Vagina (tissue), 2 donors: ENCODE measurements at places on chromosomes 2 and 18.

DNA sequence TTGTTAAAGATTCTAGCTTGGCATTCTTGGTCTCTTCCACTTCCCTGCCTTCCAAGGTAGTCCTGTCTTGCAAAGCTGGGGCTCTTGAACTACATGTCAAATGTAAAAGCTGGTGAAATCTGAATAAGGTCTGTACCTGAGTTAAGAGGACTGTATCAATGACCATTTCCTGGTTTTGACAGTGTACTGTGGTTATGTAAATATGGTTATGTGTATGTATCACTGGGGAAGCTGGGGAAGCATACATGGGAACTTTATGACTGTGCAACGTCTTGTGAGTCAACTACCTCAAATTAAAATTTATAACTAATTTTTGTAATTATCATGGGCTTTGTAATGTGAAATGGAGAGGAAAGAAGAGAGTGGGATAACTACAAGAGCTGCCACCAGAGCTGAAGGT, 81.7 kb downstream of the COL4A4 start:
- DNase-seq = no peak
- no peaks in the 10 kb centered on the region for H3K36me3 ChIP-seq
- no peak overlapping the region for H3K27ac ChIP-seq
- no peaks in the 10 kb centered on the region for H3K4me1 ChIP-seq
- H3K4me3 ChIP-seq = no peak overlapping the region

- no peak overlapping the region for H3K27ac ChIP-seq
- no peaks in the 10 kb centered on the region for H3K4me1 ChIP-seq
- DNase-seq = no peak
- H3K4me3 ChIP-seq = no peak overlapping the region
- H3K36me3 ChIP-seq = no peaks in the 10 kb centered on the region
These were observed 55.7 kb downstream of the ZC3H8 start for GRCh38 chr2:112199188-112199587.

- no peaks in the 10 kb centered on the region for H3K36me3 ChIP-seq
- no peaks in the 10 kb centered on the region for H3K27me3 ChIP-seq
- DNase-seq = no peak
These were observed 8.2 kb upstream of the FAM98A start for GRCh38 chr2:33607251-33607721.

DNA sequence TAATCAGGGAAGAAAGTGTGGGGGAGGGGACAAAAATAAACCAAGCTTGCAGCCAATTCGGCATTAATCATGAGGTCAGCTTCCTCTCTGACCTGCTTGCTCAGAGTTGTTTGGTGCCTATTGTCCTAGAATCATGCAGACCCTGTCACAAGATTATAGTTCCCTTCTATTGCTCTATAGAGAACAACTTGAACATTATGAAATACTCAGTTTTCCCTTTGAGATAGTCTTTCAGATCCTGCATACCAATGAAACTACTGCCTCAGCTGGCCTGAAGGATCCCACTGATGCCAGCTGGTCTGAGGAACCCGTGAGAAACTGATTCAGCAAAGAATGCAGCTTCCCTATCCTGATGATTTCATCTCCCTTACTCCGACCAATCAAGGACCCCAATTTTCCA, 955 bp upstream of the BBS5 start:
- H3K4me3 ChIP-seq = no peak overlapping the region
- H3K27me3 ChIP-seq = no peaks in the 10 kb centered on the region
- no peak for DNase-seq
- H3K27ac ChIP-seq = no peak overlapping the region

DNA sequence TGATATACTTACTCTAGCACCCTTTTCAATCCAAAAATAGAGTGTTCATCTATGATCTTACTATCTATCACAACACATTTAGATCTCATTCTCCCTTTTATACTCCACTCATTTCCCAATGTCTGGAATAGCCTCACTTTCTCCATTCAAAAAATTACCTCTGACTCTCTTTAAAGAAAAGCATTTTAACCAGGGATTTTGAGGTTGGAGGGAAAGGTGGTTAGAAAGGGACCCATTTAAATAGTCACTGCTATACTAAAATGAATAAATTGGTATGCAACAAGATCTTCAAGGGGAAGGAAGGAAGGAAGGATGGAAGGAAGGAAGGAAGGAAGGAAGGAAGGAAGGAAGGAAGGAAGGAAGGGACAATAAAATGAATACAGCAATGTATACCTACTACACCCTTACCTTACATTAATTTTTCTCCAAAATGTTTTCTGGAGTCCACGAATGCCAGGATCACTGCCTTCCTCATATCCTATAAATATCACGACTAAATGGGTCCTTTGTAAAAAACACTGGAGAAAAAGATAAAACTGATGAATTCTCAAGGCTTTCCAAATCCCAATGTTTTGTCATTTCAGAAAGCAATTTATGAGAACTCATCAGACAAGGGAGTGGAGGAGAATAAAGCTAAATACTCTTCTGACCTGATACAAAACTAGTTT, 202.7 kb downstream of the ZEB2 start:
- H3K4me3 ChIP-seq = no peak overlapping the region
- no peak for DNase-seq
- H3K36me3 ChIP-seq = no peaks in the 10 kb centered on the region

DNA sequence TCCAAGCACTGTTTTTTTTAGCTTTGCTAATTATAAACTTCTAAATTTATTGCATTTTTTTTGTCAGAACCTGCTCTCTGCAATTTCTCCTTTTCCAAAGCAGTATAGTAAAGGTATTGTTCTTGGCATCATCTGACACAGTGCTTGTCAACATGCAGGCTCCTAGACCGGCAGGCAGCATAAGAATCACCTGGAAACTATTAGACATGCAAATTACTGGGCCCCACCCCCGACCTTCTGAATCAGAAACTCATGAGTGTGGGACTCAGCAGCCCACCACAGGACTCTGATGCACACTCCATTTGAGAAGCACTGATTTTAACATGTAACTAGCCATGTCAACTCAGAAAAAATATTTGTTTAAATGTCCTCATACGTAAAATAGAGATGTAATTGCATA, 551.1 kb upstream of the CELF4 start:
- H3K36me3 ChIP-seq = no peaks in the 10 kb centered on the region
- no peak for DNase-seq
- no peaks in the 10 kb centered on the region for H3K27me3 ChIP-seq

- DNase-seq = no peak
- peak overlapping the region; percentile 95 for H3K27ac ChIP-seq
- H3K27me3 ChIP-seq = no peaks in the 10 kb centered on the region
- peaks cover 26% of the 10 kb centered on the region for H3K4me1 ChIP-seq
These were observed 941 bp upstream of the MPPE1 start for GRCh38 chr18:11909061-11909455.

DNA sequence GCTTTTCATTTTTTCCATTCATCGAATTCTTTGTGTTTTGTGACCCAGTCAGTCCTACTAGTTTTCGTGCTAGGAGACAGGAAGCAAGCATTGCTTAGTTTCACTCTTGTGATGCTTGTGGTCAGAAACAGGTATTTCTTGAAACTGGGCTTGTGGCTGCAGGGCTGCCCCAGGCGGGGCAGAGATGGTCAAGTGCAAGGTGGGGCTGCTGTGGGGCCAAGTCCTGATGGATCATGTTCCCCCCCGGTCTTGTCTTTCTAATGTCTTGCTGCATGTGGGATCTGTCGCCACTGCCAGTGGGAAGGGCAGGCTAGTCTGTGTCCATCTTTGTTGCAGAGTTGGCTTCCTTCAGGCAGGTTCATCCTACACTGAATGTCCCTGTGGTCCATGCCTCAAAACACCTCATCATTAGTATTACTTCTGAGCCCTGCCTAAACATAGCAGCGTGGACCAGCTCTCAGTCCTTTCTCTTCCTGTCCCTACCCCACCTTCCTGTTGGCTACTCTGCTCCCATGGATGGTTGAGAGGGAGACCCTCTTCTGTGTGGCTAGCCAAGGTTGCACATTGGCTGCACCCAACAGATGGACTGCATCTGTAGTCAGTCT, 38.7 kb downstream of the INPP4A start:
- H3K36me3 ChIP-seq = no peaks in the 10 kb centered on the region
- no peak for DNase-seq
- H3K4me3 ChIP-seq = no peak overlapping the region
- no peaks in the 10 kb centered on the region for H3K27me3 ChIP-seq
- H3K4me1 ChIP-seq = peaks cover 51% of the 10 kb centered on the region

DNA sequence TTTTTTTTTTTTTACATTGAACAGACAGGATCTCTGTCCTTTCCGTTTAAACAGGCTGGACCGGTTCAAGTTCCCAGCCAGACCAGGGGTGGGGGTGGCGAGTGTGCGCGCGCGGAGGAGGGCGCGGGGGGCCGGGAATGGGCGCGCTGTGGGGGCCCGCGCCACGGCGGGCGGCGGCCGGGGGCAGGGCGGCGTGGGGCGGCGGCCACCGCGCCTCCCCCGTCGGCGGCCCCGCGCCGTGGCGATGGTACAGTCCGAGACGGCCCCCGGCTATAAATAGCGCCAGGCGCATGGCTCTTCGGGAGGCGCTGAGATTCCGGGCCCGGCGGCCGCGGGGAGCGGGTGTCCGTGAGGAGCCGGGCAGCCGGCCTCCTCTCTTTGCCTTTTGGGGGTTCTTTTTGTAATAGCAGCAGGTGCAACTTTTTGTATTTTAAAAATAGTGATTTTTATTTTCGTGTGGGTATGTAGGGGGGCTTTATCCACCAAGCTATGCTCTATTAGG, 430 bp upstream of the CELF4 start:
- peaks cover 14% of the 10 kb centered on the region for H3K27me3 ChIP-seq
- no peak overlapping the region for H3K27ac ChIP-seq
- peaks cover 26% of the 10 kb centered on the region for H3K4me1 ChIP-seq
- no peak for DNase-seq

DNA sequence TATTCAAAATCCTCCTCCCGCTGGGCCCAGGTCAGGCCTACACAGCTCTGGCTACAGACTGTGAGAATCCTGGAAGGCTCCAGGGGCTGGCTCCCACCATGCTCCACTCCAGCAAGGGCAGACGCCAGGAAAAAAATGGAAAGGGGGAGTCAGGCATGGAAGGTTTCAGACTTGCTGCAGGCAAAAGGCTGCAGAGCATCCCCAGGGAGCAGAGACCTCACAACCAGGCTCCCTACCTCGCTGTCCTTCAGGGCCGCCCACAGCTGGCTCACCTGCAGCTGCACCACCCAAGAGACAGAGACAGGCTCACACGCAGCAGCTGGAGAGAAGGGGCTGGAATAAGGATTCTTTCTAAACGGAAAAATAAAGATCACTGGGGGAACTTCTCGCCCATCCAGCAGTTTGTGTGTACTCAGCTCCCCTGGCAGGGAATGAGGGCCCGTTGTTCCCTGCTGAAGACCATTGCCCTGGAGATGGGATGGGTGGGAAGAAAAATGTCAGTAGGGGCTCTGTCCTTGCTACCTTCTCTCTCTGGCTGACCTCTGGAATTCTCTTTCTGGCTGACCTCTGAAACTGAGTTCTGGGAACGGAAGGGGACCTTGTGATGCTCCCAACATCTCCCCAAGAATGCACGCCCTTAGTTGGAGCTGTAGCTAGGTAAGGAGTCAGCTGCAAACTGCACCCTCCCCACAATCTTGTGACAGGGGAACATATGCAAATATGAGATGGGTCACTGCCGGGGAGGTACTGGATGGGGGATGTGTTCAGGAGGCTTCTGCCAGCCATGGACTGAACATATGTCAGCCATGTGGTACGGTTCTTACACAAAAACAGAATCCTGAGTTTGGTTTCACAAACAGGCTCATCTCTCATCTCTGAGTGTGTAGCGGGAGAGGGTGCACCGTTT, 34.5 kb downstream of the BCL2 start:
- H3K4me1 ChIP-seq = peaks cover 55% of the 10 kb centered on the region
- H3K27me3 ChIP-seq = no peaks in the 10 kb centered on the region
- DNase-seq = no peak
- no peak overlapping the region for H3K4me3 ChIP-seq
- no peak overlapping the region for H3K27ac ChIP-seq

DNA sequence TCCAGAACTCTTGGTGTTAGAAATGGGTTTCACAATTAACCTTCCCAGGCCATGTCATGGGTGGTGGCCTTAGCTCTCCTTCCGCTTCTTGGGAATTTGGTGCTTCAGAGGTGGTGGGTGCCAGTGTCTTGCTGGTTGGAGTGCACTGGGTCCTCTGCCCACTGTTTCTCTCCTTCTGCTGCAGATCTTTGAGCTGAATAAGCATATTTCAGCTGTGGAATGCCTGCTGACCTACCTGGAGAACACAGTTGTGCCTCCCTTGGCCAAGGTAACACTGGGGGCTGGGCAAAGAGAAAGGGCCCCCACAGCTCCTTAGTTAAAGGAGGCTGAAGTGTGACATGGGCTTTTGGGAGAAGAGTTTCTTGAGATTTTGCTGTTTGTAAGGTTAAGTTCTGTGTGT, 32.0 kb upstream of the PRLH start:
- H3K27me3 ChIP-seq = no peaks in the 10 kb centered on the region
- peaks cover 7% of the 10 kb centered on the region for H3K4me1 ChIP-seq
- no peak for DNase-seq
- no peak overlapping the region for H3K4me3 ChIP-seq
- H3K36me3 ChIP-seq = no peaks in the 10 kb centered on the region

GRCh38 chr2:222303828-222304736, 5.3 kb upstream of the PAX3 start:
- H3K4me3 ChIP-seq = no peak overlapping the region
- H3K27ac ChIP-seq = no peak overlapping the region
- H3K4me1 ChIP-seq = peaks cover 38% of the 10 kb centered on the region
- H3K27me3 ChIP-seq = peaks cover 43% of the 10 kb centered on the region
- no peaks in the 10 kb centered on the region for H3K36me3 ChIP-seq

GRCh38 chr18:9634856-9635255, 20.5 kb upstream of the PPP4R1 start:
- no peak overlapping the region for H3K4me3 ChIP-seq
- H3K4me1 ChIP-seq = peaks cover 3% of the 10 kb centered on the region
- no peak for DNase-seq
- no peaks in the 10 kb centered on the region for H3K36me3 ChIP-seq
- no peak overlapping the region for H3K27ac ChIP-seq
